IMR-90 (cell line): ENCODE measurements at places on chromosomes 4 and X. TPM values are rescaled to one million over a fixed set of nuclear protein-coding genes. Genes with fewer than 3 reads are reported as not detected.

GRCh38 chr4:152106781-152107321 lies 346.0 kb upstream of the GATB start:
- no peaks in the 10 kb centered on the region for H3K27me3 ChIP-seq
- no peak for DNase-seq
- no peak overlapping the region; the same call in 1 of the 2 replicates for H3K27ac ChIP-seq
- no peak overlapping the region for H3K4me3 ChIP-seq

DNA sequence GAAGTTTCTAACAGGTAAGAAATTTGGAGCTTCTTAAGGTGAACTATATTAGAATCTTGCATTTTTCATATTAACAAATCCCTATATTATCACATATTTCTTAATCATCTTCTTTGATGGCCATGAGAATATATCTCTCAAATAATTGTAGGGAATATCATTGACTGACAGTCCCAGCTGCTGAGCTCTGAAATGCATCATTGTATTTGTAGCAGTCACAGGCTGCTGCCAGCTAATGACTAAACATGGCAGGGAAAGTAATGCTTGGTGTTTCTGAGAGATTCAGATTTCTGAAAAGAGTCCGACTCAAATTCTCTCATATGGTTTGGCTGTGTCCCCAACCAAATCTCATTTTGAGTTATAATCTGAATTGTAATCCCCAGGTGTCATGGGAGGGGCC lies 171.9 kb downstream of the TRAM1L1 start:
- H3K36me3 ChIP-seq, result no peaks in the 10 kb centered on the region
- H3K27me3 ChIP-seq, result no peaks in the 10 kb centered on the region
- no peak overlapping the region for H3K27ac ChIP-seq
- no peak for DNase-seq

Gene NEK1
- 3.9 and 5.8 TPM in 2 replicates for total RNA-seq

- H3K36me3 ChIP-seq, result no peaks in the 10 kb centered on the region
- no peak overlapping the region for H3K4me3 ChIP-seq
- no peak overlapping the region for H3K27ac ChIP-seq
- no peaks in the 10 kb centered on the region for H3K4me1 ChIP-seq
Measured at GRCh38 chrX:105697984-105698781, 124.2 kb upstream of the NRK start.

DNA sequence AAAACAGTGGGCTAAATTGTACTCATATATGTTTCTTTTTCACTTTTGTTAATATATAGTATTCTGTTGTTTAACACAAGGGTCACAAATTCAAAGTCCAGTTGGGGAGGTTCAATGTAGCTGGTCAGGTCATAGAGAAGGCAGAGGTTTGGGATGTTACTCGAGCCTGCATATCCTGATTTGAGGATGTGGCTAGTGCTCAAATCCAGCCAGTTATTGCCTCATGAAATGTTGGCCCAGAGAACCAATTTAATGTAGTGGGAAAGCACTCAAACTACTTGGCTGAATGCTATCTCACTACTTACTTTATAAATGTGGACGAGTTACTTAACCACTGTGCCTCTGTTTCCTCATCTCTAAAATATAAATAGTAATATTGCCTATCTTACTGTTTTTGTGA lies 12.5 kb downstream of the USO1 start:
- no peak overlapping the region for H3K27ac ChIP-seq
- no peak overlapping the region for H3K4me3 ChIP-seq
- peaks cover 2% of the 10 kb centered on the region; the same call in 1 of the 2 replicates for H3K4me1 ChIP-seq
- H3K27me3 ChIP-seq, result no peaks in the 10 kb centered on the region
- H3K36me3 ChIP-seq, result peaks cover 13% of the 10 kb centered on the region

Gene NAP1L3
- total RNA-seq, result 2.2 and 5.3 TPM in 2 replicates

Gene TMPRSS11F
- total RNA-seq, result not detected in 2 replicates

GRCh38 chr4:52106191-52106590 lies 55.1 kb downstream of the SPATA18 start:
- no peaks in the 10 kb centered on the region for H3K4me1 ChIP-seq
- peaks cover 7% of the 10 kb centered on the region for H3K27me3 ChIP-seq
- no peaks in the 10 kb centered on the region for H3K36me3 ChIP-seq

DNA sequence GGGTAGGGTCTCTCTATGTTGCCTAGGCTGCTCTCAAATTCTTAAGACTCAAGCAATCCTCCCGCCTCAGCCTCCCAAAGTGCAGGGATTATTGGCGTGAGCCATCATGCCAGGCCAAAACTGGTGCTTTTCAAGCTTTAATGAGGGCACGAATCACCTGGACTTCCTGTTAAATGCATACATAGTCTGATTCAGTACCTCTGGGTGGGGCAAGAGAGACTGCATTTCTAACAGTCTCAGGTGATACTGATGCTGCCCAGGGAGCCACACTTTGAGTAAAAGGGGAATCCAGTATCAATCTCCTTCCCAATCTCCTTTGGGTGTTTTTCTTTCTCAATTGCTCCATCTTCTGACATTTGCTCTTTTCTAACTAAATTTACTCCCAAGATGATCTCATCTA lies 96.5 kb downstream of the SH3RF1 start:
- no peaks in the 10 kb centered on the region; the same call in 1 of the 2 replicates for H3K36me3 ChIP-seq
- no peaks in the 10 kb centered on the region for H3K27me3 ChIP-seq
- H3K27ac ChIP-seq, result no peak overlapping the region
- no peak overlapping the region for H3K4me3 ChIP-seq

GRCh38 chr4:76588274-76588673 lies 153.2 kb downstream of the SHROOM3 start:
- DNase-seq, result no peak
- no peak overlapping the region for H3K27ac ChIP-seq
- H3K27me3 ChIP-seq, result no peaks in the 10 kb centered on the region

Gene GABRG1
- not detected in 2 replicates for total RNA-seq

DNA sequence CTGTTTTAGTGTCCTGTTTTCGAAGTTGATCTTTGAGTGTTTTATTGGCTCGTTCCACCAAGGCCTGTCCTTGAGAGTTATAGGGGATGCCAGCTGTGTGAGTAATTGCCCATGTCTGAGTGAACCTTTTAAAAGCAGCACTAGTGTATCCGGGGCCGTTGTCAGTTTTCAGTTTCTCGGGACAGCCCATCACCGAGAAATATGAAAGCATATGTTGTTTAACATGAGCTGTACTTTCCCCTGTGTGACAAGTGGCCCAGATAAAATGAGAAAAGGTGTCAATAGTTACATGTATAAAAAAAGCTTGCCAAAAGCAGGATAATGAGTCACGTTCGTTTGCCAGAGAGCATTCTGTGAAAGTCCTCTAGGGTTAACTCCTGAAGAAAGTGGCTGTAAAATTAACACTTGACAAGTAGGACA lies 48.6 kb upstream of the RASSF6 start:
- H3K4me1 ChIP-seq, result peaks cover 6% of the 10 kb centered on the region; the same call in 1 of the 2 replicates
- H3K27me3 ChIP-seq, result no peaks in the 10 kb centered on the region
- no peak overlapping the region for H3K4me3 ChIP-seq
- no peak overlapping the region for H3K27ac ChIP-seq
- DNase-seq, result no peak

DNA sequence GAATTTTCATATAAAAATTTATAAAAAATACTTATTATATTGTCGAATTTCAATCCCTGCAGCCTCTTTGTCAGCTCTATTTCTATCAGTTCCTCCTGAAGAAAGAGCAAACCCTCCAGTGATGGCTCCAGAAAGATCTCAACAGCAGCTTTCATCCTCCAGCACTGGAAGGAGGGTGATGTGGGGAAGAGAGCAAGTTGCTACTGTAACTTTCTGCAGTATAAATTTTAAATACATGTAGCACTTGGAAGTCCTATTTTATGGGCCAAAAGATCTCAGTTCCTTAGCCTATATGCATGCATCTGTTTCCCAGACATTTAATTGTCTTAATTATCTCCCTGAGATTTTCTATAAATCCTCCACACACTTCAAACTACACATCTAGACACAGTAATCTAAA lies 13.7 kb upstream of the ODAM start:
- no peaks in the 10 kb centered on the region for H3K36me3 ChIP-seq
- no peak overlapping the region for H3K4me3 ChIP-seq
- H3K4me1 ChIP-seq, result no peaks in the 10 kb centered on the region
- no peaks in the 10 kb centered on the region for H3K27me3 ChIP-seq

Gene FGF5
- 18.6 and 35.8 TPM in 2 replicates for total RNA-seq

- no peak overlapping the region for H3K4me3 ChIP-seq
- H3K27ac ChIP-seq, result no peak overlapping the region
- no peaks in the 10 kb centered on the region for H3K27me3 ChIP-seq
- no peak for DNase-seq
Measured at GRCh38 chrX:42976746-42977366, 198.9 kb upstream of the PPP1R2C start.

DNA sequence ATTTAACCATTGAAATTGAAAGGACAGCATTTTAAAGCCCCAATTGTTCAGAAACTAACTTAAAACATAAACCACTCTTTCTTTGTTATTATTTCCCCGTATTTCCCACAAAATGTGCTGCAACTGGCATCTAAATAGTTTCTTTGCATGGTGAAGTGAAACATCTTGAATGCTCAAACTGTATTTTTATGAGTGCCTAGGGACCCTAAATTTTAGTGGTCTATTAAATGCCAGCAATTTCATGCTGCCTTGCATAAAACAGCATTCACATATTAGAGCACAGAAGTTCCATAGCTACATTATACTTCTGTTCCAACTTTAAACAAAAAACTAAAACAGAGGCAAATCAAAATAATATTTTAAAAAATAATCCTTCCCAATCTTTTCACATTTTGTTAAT lies 5.4 kb downstream of the RAB28 start:
- no peak overlapping the region for H3K27ac ChIP-seq
- H3K27me3 ChIP-seq, result no peaks in the 10 kb centered on the region
- no peak overlapping the region for H3K4me3 ChIP-seq
- no peaks in the 10 kb centered on the region for H3K36me3 ChIP-seq
- H3K4me1 ChIP-seq, result no peaks in the 10 kb centered on the region
- DNase-seq, result no peak

Gene MAGEC1
- total RNA-seq, result not detected in 2 replicates

DNA sequence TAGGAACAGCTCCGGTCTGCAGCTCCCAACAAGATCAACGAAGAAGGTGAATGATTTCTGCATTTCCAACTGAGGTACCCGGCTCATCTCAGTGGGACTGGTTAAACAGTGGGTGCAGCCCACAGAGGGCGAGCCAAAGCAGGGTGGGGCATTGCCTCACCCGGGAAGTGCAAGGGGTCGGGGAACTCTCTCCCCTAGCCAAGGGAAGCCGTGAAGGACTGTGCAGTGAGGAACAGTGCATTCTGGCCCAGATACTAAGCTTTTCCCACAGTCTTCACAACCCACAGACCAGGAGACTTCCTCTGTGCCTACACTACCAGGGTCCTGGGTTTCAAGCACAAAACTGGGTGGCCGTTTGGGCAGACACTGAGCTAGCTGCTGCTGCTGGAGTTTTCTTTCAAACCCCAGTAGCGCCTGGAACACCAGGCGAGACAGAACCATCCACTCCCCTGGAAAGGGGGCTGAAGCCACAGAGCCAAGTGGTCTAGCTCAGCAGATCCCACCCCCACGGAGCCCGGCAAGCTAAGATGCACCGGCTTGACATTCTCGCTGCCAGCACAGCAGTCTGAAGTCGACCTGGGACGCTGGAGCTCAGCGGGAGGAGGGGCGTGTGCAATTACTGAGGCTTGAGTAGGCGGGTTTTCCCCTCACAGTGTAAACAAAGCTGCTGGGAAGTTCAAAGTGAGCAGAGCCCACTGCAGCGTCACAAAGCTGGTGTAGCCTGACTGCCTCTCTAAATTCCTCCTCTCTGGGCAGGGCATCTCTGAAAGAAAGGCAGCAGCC lies 84.6 kb downstream of the THOC2 start:
- H3K27ac ChIP-seq, result no peak overlapping the region
- no peaks in the 10 kb centered on the region for H3K36me3 ChIP-seq
- DNase-seq, result peak; percentile 83
- peaks cover 1% of the 10 kb centered on the region; the same call in 1 of the 2 replicates for H3K4me1 ChIP-seq
- no peaks in the 10 kb centered on the region for H3K27me3 ChIP-seq
- H3K4me3 ChIP-seq, result no peak overlapping the region

DNA sequence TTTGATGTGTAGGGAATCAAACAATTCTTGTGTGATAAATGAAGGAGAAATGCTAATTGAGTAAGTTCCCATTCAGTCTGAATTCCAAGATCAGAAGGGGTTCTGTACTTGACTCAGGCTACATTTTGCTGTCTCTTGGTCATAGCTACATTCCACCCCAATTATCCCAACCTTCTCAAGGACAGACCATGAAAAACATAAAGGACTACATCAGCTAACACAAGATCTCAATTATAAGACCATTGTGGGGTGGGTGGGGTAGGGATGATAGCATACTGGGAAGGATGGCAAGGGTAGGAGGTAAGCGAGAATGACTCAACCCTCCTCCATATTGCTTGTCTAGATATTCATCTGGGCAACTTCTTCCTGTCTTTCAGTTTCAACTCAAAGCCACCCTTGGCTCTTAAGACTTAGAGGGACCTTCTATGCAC lies 87.4 kb upstream of the ETNPPL start:
- H3K27ac ChIP-seq, result peak overlapping the region; percentile 80
- no peaks in the 10 kb centered on the region for H3K27me3 ChIP-seq
- H3K4me3 ChIP-seq, result no peak overlapping the region
- peaks cover 6% of the 10 kb centered on the region for H3K4me1 ChIP-seq

Gene ETDB
- total RNA-seq, result not detected in 2 replicates

Gene RS1
- not detected in 2 replicates for total RNA-seq

DNA sequence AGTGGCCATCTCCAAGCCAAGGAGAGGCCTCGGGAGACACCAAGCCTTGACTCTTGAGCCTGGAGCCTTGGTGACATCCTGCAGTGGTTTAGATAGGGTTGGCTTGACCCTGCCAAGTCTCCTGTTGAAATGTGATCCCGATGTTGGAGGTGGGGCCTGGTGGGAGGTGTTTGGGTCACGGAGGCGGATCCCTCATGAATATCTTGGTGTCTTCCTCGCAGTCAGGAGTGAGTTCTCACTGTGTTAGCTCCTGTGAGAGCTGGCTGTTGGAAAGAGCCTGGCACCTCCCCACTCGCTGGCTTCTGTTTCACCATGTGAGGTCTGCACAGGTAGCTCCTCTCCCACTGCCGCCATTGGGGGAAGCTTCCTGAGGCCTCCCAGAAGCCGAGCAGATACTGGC lies 38.8 kb downstream of the ADRA2C start:
- H3K27me3 ChIP-seq, result peaks cover 32% of the 10 kb centered on the region
- H3K27ac ChIP-seq, result no peak overlapping the region
- DNase-seq, result no peak
- no peak overlapping the region for H3K4me3 ChIP-seq

DNA sequence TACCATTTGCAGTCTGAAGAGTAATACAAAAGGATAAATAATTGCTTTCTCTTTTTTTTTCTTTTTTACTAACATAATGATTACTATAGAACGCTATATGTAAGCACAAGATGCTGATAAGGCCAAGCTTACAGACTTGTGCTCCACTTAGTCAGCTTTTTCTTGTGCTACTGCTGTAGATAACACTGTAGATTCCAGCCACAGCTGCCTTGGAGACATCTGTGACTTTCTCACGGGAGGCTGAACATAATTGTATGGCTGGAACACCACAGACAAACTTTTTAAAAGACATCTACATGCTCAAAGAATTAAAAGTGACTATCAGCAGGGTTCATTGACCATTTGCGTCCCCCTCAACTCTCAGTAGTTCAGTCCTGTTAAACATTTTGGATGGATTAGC lies 381.7 kb upstream of the AMOT start:
- no peaks in the 10 kb centered on the region for H3K4me1 ChIP-seq
- H3K27me3 ChIP-seq, result no peaks in the 10 kb centered on the region
- no peak overlapping the region for H3K27ac ChIP-seq
- no peak overlapping the region for H3K4me3 ChIP-seq
